ENCODE measurements at places on chromosomes 13 and 19. TPM values are rescaled to one million over a fixed set of nuclear protein-coding genes. Genes with fewer than 3 reads are reported as not detected.

GRCh38 chr19:4124638-4125037 lies 716 bp upstream of the MAP2K2 start:
- H3K36me3 ChIP-seq: no peaks in the 10 kb centered on the region
- H3K4me3 ChIP-seq: peak overlapping the region; percentile 77
- no peak for DNase-seq
- peaks cover 17% of the 10 kb centered on the region for H3K4me1 ChIP-seq
- H3K27me3 ChIP-seq: no peaks in the 10 kb centered on the region

GRK1 gene
- not detected for total RNA-seq

DNA sequence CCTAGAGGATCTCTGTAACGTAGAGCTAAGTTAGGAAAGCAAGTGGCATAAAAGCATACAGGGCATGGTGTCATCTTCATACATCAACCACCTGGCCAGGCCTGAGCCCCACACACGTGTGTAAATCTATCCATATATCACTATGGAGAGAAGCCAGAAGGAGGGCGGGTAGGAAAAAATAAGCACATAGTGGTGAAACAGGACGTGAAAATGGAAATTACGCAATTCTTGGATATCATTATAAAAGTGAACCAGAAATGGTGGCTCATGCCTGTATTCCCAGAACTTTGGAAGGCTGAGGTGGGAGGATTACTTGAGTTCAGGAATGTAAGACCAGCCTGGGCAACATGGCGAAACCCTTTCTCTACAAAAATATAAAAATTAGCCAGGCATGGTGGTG lies 43.4 kb downstream of the PDCD5 start:
- H3K27me3 ChIP-seq: no peaks in the 10 kb centered on the region
- no peaks in the 10 kb centered on the region for H3K4me1 ChIP-seq
- H3K4me3 ChIP-seq: no peak overlapping the region
- no peak for DNase-seq
- no peak overlapping the region for H3K27ac ChIP-seq
- peaks cover 19% of the 10 kb centered on the region for H3K36me3 ChIP-seq

GRCh38 chr19:42436006-42436405 lies 6.7 kb downstream of the CXCL17 start:
- no peaks in the 10 kb centered on the region for H3K27me3 ChIP-seq
- no peak overlapping the region for H3K27ac ChIP-seq
- DNase-seq: no peak
- H3K4me1 ChIP-seq: peaks cover 9% of the 10 kb centered on the region

DNA sequence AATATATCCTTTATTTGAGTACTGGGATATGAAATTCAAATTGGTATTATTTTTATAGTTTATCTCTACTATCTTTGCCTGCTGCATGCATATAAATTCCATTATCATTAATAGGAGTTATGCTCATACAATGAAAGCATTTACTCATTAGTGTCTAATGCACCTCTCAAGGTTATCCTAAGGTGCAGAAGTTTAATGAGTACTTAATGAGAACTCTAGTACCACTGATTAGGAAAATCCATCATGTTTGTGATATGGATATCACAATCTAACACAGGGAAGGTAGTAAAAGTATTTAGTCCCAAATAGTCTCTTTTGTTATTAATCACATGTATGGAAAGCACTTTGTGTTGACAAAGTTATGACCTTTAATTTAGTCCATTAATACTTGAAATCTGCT lies 77.2 kb upstream of the SLC10A2 start:
- H3K4me1 ChIP-seq: no peaks in the 10 kb centered on the region
- H3K4me3 ChIP-seq: no peak overlapping the region
- no peak overlapping the region for H3K27ac ChIP-seq
- DNase-seq: no peak
- H3K27me3 ChIP-seq: no peaks in the 10 kb centered on the region

- no peaks in the 10 kb centered on the region for H3K27me3 ChIP-seq
- no peaks in the 10 kb centered on the region for H3K36me3 ChIP-seq
- H3K27ac ChIP-seq: no peak overlapping the region
- H3K4me3 ChIP-seq: no peak overlapping the region
- no peak for DNase-seq
- no peaks in the 10 kb centered on the region for H3K4me1 ChIP-seq
These were observed 10.5 kb upstream of the CBY2 start for GRCh38 chr13:45691667-45692066.

GRCh38 chr13:44894001-44894770 lies 95.1 kb downstream of the NUFIP1 start:
- H3K36me3 ChIP-seq: no peaks in the 10 kb centered on the region
- no peak overlapping the region for H3K27ac ChIP-seq
- no peaks in the 10 kb centered on the region for H3K4me1 ChIP-seq
- DNase-seq: no peak

DNA sequence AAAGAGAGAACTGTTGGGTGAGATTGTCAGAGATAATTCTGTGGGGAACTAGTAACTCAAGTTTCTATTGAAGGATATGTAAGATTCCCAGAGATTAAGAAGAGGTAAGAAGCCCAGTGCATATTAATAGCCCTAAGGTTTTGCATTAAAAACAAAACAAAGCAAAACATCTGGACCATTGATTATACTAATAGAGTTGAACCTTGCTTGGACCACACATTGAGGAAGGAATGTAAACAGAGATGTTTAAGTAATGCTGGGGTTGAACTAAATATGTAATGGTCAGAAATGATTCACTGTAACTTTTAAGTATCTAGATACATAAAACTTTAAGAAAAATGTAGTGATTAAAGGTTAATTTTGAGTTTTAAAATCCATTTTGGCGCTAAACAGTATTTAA lies 1770.0 kb downstream of the PCDH9 start:
- H3K27ac ChIP-seq: no peak overlapping the region
- no peak for DNase-seq
- no peaks in the 10 kb centered on the region for H3K36me3 ChIP-seq
- no peak overlapping the region for H3K4me3 ChIP-seq
- H3K27me3 ChIP-seq: no peaks in the 10 kb centered on the region

DNA sequence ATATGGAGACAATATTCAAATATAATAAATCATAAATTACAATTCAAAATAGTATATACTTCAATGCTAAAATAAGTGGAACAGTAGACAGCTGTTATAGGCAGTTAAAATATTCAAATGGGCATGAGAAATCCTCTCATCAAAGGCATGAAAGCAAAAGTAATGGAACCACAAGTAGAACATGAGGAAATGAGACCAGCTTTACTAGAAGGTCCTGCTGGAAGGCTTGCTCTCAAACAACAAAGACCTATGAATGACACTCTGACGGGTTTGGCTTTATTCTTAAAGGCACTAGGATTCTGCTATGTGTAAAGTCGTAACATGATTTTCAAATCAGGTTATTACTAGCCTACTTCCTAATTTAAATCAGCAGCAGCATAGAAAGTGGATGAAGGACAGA lies 148.1 kb downstream of the VWA8 start:
- H3K36me3 ChIP-seq: peaks cover 4% of the 10 kb centered on the region
- no peaks in the 10 kb centered on the region for H3K27me3 ChIP-seq
- no peak for DNase-seq
- H3K27ac ChIP-seq: no peak overlapping the region
- peaks cover 12% of the 10 kb centered on the region for H3K4me1 ChIP-seq

GRCh38 chr13:42422681-42423080 lies 150.7 kb downstream of the AKAP11 start:
- H3K27me3 ChIP-seq: no peaks in the 10 kb centered on the region
- no peaks in the 10 kb centered on the region for H3K36me3 ChIP-seq
- no peak overlapping the region for H3K27ac ChIP-seq
- no peak overlapping the region for H3K4me3 ChIP-seq

- H3K4me3 ChIP-seq: no peak overlapping the region
- H3K4me1 ChIP-seq: peaks cover 3% of the 10 kb centered on the region
- DNase-seq: no peak
- H3K36me3 ChIP-seq: no peaks in the 10 kb centered on the region
These were observed 3.0 kb downstream of the PAK4 start for GRCh38 chr19:39128516-39129079.

ECSIT gene
- total RNA-seq: 61.0 TPM

- no peaks in the 10 kb centered on the region for H3K27me3 ChIP-seq
- H3K4me1 ChIP-seq: no peaks in the 10 kb centered on the region
- no peak overlapping the region for H3K27ac ChIP-seq
- no peak for DNase-seq
These were observed 297.6 kb downstream of the SLITRK6 start for GRCh38 chr13:85501616-85502015.

Measured in CD8-positive, alpha-beta memory T cell (primary cell).